ENCODE measurements at places on chromosomes 5 and 9. TPM values are rescaled to one million over a fixed set of nuclear protein-coding genes. Genes with fewer than 3 reads are reported as not detected.

DNA sequence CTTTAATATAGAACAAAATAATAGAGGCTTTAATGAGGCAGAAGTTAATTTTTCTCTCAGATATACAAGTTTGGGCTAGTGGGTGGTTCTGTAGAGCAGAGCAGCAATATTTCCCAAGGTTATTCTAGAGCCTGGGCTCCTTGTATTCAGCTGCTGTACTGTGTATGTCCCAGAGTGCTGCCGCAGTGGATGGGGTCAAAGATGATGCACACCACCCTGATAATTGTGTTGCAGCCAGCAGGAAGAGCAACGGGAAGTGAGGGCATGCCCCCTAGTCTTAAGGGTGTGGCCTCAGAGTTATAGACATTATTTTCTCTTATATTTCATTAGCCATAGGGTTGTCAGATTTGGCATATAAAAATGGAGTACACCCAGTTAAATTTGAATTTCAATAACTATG lies 23.9 kb upstream of the KIF4B start:
- H3K27ac ChIP-seq, result no peak overlapping the region
- no peaks in the 10 kb centered on the region for H3K36me3 ChIP-seq
- H3K4me3 ChIP-seq, result no peak overlapping the region

DNA sequence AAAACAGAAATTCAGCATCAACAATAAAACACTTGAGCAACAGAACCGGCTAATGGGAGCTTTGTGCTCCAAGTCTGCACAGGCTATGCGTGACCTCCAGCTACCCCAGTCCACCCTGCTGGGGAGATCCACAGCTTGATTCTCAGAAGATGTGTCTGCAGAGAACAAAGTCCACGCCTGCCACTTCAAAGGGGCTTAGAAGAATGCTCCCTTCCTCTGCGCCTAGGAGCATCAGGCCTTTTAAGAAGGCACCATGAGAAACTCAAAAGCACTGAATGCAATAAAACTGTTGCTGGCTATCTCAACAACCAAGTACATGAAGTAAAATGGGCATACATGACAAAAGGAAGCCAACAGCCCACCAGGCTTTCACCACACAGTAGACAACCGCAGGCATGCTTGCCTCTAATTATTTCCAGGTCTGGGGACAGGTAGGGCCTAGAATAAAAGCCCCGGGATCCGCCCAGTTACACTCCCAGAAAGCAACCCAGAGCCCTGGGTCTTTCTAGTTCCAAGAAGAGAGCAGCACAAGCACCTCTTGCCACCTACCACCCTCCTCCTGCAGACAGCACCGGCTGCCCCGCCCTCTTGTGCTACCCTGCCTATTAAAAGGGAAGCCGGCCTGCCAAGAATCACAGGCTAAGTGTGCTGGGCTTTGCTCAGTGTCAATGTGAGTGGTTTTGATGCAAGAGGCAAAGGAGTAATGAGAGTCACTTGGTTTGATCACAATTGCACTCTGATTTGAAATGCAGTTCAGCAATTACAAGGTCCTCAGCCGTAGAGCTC lies 123.2 kb downstream of the SPOCK1 start:
- no peaks in the 10 kb centered on the region for H3K36me3 ChIP-seq
- H3K4me1 ChIP-seq, result no peaks in the 10 kb centered on the region
- no peaks in the 10 kb centered on the region for H3K27me3 ChIP-seq
- H3K4me3 ChIP-seq, result no peak overlapping the region
- no peak for DNase-seq
- H3K27ac ChIP-seq, result no peak overlapping the region

GRCh38 chr5:44783634-44784315 lies 25.0 kb upstream of the MRPS30 start:
- H3K4me1 ChIP-seq, result no peaks in the 10 kb centered on the region
- H3K36me3 ChIP-seq, result no peaks in the 10 kb centered on the region
- no peak for DNase-seq
- H3K27ac ChIP-seq, result no peak overlapping the region
- no peaks in the 10 kb centered on the region for H3K27me3 ChIP-seq

ANKRD18B gene
- 1.2 TPM for total RNA-seq

DNA sequence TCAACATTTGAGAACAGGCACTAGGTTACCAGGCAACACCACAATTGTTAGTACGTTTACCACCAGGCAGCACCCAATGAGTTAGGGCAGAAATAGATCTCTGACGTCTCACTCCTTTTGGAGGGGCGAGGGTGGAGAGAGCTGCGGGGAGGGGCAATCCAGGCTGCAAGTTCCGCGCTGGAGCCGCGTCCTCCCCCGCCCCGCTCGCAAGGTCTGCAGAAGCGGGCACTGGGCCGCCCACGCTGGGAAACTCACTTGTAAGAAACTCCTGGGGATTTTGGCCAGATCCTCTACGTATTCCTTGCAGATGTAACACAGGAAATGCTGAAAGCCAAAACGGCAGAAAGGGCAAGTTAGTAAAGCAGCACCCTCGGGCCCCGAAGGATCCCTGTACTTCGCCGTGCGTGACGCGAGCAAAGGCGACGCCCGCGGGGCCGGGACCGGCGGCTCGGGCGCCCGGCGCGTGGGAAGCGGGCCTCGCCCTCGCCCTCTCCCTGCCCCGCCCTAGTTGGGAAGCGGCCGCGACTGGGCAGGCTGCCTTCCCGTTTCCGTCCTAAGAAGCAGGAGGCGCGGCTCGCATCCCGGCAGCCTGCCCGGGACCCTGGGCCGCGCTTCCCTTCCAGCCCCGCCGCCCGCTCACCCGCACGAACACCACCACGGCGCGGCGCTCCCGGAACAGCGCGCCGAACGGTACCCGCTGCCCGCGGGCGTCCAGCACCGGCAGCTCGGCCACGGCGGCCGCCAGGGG lies 493 bp downstream of the PRXL2C start:
- peaks cover 19% of the 10 kb centered on the region for H3K36me3 ChIP-seq
- peaks cover 32% of the 10 kb centered on the region for H3K4me1 ChIP-seq
- peak; percentile 41 for DNase-seq
- H3K27me3 ChIP-seq, result no peaks in the 10 kb centered on the region

DNA sequence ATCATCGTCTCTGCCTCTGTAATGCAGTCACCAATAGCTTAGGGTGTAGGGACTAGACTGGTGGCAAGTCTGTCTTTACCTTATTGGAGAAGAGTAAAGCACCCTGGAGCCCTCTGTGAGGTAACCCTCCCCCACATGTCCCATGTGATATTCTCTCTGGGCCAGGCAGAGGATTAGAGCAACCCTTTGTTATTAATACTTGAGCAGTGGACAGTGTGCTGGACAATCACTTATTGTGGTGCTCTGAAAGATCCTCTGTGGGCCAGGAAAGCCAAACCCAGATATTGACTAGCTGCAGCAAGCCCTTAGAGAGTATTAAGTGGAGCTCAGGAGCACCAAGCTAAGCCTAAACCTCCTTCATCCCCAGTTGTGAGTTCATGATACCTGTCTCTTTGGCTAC lies 139.7 kb upstream of the RUSC2 start:
- no peaks in the 10 kb centered on the region for H3K27me3 ChIP-seq
- no peak overlapping the region for H3K27ac ChIP-seq
- DNase-seq, result no peak
- no peaks in the 10 kb centered on the region for H3K36me3 ChIP-seq

DNA sequence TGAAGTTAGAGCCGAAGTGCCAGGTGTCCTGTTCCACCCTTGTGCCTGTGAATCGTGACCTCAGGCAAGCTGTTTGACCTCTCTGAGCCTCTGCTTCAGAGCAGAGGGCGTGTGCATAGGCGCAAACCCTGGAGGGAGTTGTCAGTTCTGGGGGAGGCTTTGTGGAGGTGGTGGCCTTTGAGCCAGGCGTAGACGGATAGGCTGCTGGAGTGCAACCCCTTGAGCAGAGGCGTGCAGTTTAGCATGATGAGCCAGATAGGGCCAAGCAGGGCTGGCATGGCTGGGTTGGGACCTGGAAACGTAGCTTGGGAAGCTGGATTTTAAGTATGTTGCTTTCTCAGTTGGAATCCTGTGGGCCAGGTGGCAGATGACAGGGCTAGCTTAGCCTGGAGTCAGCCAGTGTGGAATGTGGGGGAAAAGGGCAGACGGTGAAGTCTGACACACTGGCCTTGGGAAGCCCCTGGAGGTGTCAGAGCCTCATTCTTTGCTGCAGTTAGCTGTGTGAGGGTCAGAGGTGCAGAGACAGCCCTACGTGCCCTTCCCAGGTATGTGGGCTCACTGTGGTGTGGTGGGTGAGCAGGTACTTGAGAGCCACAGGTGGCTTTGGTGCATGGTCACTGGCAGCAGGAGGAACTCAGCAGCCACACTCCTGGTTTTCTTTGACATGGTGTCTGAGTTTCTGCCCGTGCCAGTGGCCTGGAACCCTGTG lies 93.4 kb downstream of the DAB2IP start:
- peak overlapping the region; percentile 25 for H3K4me3 ChIP-seq
- DNase-seq, result peak; percentile 61
- H3K27ac ChIP-seq, result peak overlapping the region; percentile 48
- peaks cover 91% of the 10 kb centered on the region for H3K4me1 ChIP-seq

GRCh38 chr9:125966466-125966865 lies 219.3 kb downstream of the PBX3 start:
- no peak overlapping the region for H3K27ac ChIP-seq
- peaks cover 1% of the 10 kb centered on the region for H3K36me3 ChIP-seq
- no peaks in the 10 kb centered on the region for H3K27me3 ChIP-seq
- no peak overlapping the region for H3K4me3 ChIP-seq
- H3K4me1 ChIP-seq, result no peaks in the 10 kb centered on the region

- no peak for DNase-seq
- no peak overlapping the region for H3K27ac ChIP-seq
- no peaks in the 10 kb centered on the region for H3K4me1 ChIP-seq
- H3K27me3 ChIP-seq, result peaks cover 6% of the 10 kb centered on the region
- H3K36me3 ChIP-seq, result no peaks in the 10 kb centered on the region
Observed at GRCh38 chr9:138007918-138008841, 130.6 kb downstream of the CACNA1B start.

DNA sequence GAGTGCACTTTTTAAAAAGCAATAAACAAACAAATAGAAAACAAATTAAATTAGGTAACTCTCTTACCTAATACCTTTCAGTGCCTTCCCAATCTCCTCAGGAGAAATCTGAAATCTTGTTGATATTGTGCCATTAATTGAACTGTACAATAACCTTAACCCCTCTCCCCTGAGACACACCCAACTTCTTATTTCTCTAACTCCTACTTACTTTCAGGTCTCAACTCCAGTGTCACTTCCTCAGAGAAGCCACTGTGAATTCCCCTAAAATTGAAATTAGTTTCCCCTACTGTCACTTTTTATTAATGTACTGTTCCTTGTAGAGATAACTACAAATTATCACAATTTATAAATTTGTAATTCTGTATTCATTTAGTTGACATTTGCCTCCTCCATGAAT lies 295.3 kb upstream of the TNC start:
- H3K4me1 ChIP-seq, result no peaks in the 10 kb centered on the region
- no peaks in the 10 kb centered on the region for H3K36me3 ChIP-seq
- H3K27me3 ChIP-seq, result no peaks in the 10 kb centered on the region

DNA sequence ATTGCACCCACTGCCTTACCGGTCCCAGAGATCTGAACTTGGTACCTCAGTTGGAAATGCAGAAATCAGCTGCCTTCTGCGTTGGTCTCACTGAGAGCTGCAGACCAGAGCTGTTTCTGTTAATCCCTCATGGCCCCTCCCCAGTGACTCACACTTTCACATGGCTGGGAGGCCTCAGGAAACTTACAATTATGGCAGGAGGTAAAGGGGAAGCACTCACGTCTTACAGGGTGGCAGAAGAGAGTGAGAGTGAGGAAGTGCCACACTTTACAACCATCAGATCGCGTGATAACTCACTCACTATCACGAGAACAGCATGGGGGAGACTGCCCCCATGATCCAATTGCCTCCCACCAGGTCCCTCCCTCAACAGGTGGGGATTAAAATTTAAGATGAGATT lies 648.5 kb downstream of the MTRR start:
- H3K27me3 ChIP-seq, result no peaks in the 10 kb centered on the region
- H3K27ac ChIP-seq, result no peak overlapping the region
- no peak overlapping the region for H3K4me3 ChIP-seq
- no peak for DNase-seq

- H3K27me3 ChIP-seq, result no peaks in the 10 kb centered on the region
- H3K27ac ChIP-seq, result no peak overlapping the region
- H3K36me3 ChIP-seq, result no peaks in the 10 kb centered on the region
- H3K4me1 ChIP-seq, result no peaks in the 10 kb centered on the region
- no peak for DNase-seq
- no peak overlapping the region for H3K4me3 ChIP-seq
Observed at GRCh38 chr5:8984386-8984785, 561.5 kb downstream of the SEMA5A start.

GRCh38 chr9:136748666-136749611 lies 614 bp upstream of the LCN6 start:
- DNase-seq, result no peak
- H3K4me3 ChIP-seq, result no peak overlapping the region
- peaks cover 2% of the 10 kb centered on the region for H3K4me1 ChIP-seq
- H3K36me3 ChIP-seq, result no peaks in the 10 kb centered on the region

SLC6A18 gene
- not detected for total RNA-seq

DNA sequence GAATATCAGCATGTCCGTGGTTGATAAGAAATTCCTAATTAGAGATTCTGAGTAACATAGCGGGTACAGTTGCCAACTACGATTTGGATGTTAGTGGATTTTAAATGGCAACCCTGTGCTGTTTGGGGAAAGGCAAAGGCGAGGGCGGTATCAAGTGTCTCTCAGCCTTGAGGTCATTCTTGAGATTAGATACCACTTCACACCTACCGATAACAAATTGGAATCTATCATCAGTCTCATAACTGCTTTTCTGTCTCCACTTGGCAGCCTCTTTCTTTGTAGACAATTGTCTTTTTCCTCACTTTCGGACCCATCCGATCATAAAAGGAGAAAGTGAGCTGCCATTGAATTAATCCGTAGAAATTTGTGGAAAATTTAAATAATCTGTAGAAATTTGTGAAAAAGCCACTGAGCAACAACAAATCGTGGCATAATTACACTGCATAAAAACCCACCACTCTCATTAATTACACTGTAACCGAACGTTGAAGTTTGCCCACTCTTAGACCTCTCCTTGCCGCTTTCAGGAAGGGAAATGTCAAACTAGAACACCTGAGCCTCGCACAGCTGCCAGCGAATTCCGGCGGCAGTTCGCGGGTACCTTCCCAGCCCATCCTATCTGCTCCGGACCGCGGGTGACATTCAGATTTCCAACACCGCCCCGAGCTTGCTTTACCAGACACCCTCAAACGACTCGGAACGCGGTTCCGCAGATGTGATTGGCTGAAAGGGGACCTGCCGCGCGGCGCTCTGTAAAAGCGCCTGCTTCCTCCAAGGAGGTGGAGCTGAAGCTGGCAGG lies 849 bp upstream of the RGMB start:
- H3K36me3 ChIP-seq, result no peaks in the 10 kb centered on the region
- H3K27me3 ChIP-seq, result peaks cover 5% of the 10 kb centered on the region
- DNase-seq, result peak; percentile 62

- DNase-seq, result peak; percentile 4
- no peaks in the 10 kb centered on the region for H3K36me3 ChIP-seq
- H3K4me3 ChIP-seq, result no peak overlapping the region
- no peak overlapping the region for H3K27ac ChIP-seq
- H3K4me1 ChIP-seq, result no peaks in the 10 kb centered on the region
Observed at GRCh38 chr5:89930591-89931392, 478.8 kb downstream of the CETN3 start.

GRCh38 chr5:78607864-78608263 lies 40.7 kb downstream of the LHFPL2 start:
- H3K4me3 ChIP-seq, result no peak overlapping the region
- H3K27ac ChIP-seq, result peak overlapping the region; percentile 8
- H3K36me3 ChIP-seq, result peaks cover 10% of the 10 kb centered on the region
- H3K4me1 ChIP-seq, result peaks cover 82% of the 10 kb centered on the region
- no peaks in the 10 kb centered on the region for H3K27me3 ChIP-seq
- no peak for DNase-seq

- no peak overlapping the region for H3K27ac ChIP-seq
- H3K4me1 ChIP-seq, result peaks cover 94% of the 10 kb centered on the region
- no peaks in the 10 kb centered on the region for H3K27me3 ChIP-seq
- no peak for DNase-seq
- H3K4me3 ChIP-seq, result no peak overlapping the region
Observed at GRCh38 chr5:124652892-124653441, 93.5 kb downstream of the ZNF608 start.

- H3K4me3 ChIP-seq, result no peak overlapping the region
- DNase-seq, result no peak
- no peak overlapping the region for H3K27ac ChIP-seq
Observed at GRCh38 chr5:133900534-133901270, 67.7 kb downstream of the C5orf15 start.

Data from HepG2 (cell line).